ENCODE measurements at places on chromosomes 6 and 20. TPM values are rescaled to one million over a fixed set of nuclear protein-coding genes. Genes with fewer than 3 reads are reported as not detected.

The PLEKHG1 gene
- 450 TPM for total RNA-seq

The MCCD1 gene
- total RNA-seq: not detected

The MEP1A gene
- total RNA-seq: not detected

The STX11 gene
- 11.6 TPM for total RNA-seq

The LAMA2 gene
- not detected for total RNA-seq

The NRSN1 gene
- total RNA-seq: not detected

The YWHAB gene
- total RNA-seq: 200 TPM
